ENCODE measurements at places on chromosomes 6 and 20. TPM values are rescaled to one million over a fixed set of nuclear protein-coding genes. Genes with fewer than 3 reads are reported as not detected.

- H3K4me1 ChIP-seq, result no peaks in the 10 kb centered on the region
- peak; percentile 17 for DNase-seq
- H3K27me3 ChIP-seq, result no peaks in the 10 kb centered on the region
- no peaks in the 10 kb centered on the region for H3K36me3 ChIP-seq
Measured at GRCh38 chr6:164243949-164244348, 829.4 kb downstream of the QKI start.

GRCh38 chr6:77880501-77880900 lies 227.7 kb downstream of the MEI4 start:
- no peak overlapping the region for H3K27ac ChIP-seq
- no peaks in the 10 kb centered on the region for H3K27me3 ChIP-seq
- H3K36me3 ChIP-seq, result no peaks in the 10 kb centered on the region
- H3K4me3 ChIP-seq, result no peak overlapping the region
- peak; percentile 1 for DNase-seq

GRCh38 chr6:149059557-149059956 lies 258.0 kb upstream of the TAB2 start:
- peaks cover 27% of the 10 kb centered on the region for H3K4me1 ChIP-seq
- H3K36me3 ChIP-seq, result no peaks in the 10 kb centered on the region
- no peak overlapping the region for H3K4me3 ChIP-seq
- no peak for DNase-seq
- no peaks in the 10 kb centered on the region for H3K27me3 ChIP-seq

GRCh38 chr6:83824388-83824801 lies 28.8 kb upstream of the RIPPLY2 start:
- H3K27ac ChIP-seq, result no peak overlapping the region
- peaks cover 12% of the 10 kb centered on the region for H3K4me1 ChIP-seq
- DNase-seq, result peak; percentile 56
- H3K4me3 ChIP-seq, result no peak overlapping the region
- no peaks in the 10 kb centered on the region for H3K27me3 ChIP-seq

DNA sequence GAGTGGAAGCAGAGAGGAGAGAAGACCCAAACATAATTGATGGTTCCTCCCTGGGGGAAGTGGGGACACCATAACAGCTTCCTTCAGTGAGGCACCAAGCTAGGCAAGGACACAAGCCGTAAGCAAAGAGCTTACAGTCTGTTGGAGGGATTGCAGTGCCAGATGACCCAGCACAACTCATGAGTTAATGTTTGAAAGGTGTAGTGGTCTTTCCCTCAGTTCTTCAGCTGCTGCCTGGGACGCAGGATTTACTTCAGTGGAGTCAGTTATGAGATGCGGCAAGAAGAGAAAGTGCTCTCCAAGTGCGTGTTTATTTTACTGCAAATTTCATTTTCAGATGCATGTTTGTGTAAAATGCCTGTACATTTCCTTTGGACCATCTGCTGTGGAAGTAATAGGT lies 38.7 kb upstream of the SLC17A4 start:
- no peak overlapping the region for H3K27ac ChIP-seq
- no peaks in the 10 kb centered on the region for H3K36me3 ChIP-seq
- H3K4me1 ChIP-seq, result no peaks in the 10 kb centered on the region

- peak; percentile 52 for DNase-seq
- no peaks in the 10 kb centered on the region for H3K36me3 ChIP-seq
- H3K27me3 ChIP-seq, result no peaks in the 10 kb centered on the region
- H3K4me1 ChIP-seq, result no peaks in the 10 kb centered on the region
- H3K27ac ChIP-seq, result no peak overlapping the region
- H3K4me3 ChIP-seq, result no peak overlapping the region
Measured at GRCh38 chr6:96450082-96450769, 71.4 kb upstream of the UFL1 start.

PSORS1C2 gene
- total RNA-seq, result not detected

HNF4A gene
- not detected for total RNA-seq

- H3K27ac ChIP-seq, result 0 out of 2 replicates have a peak overlapping the region, but pooled peaks have one; percentile 6
- no peaks in the 10 kb centered on the region for H3K36me3 ChIP-seq
- peaks cover 56% of the 10 kb centered on the region for H3K4me1 ChIP-seq
- H3K4me3 ChIP-seq, result no peak overlapping the region
- peak; percentile 71 for DNase-seq
Measured at GRCh38 chr20:6714279-6714711, 53.2 kb upstream of the BMP2 start.

SLC22A16 gene
- total RNA-seq, result not detected

GRCh38 chr6:106556368-106556960 lies 72.8 kb downstream of the RTN4IP1 start:
- H3K4me3 ChIP-seq, result no peak overlapping the region
- H3K27ac ChIP-seq, result no peak overlapping the region
- H3K36me3 ChIP-seq, result peaks cover 11% of the 10 kb centered on the region
- H3K4me1 ChIP-seq, result peaks cover 9% of the 10 kb centered on the region
- no peaks in the 10 kb centered on the region for H3K27me3 ChIP-seq

DNA sequence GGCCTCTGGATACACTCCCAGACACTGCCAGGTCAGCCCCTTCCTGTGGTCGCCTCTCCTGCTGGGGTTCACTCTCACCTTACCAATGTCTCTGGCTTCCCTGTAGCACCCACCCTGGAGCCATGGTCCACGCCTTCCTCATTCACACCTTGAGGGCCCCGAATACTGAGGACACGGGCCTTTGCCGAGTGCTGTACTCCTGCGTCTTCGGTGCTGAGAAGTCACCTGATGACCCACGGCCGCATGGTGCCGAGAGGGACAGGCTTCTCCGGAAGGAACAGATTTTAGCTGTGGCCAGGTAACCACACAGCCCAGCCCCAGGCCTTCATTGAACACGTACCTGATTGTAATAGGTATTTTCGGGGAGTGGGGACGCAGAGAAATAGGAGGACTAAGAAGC lies 1.6 kb downstream of the AP5S1 start:
- no peaks in the 10 kb centered on the region for H3K27me3 ChIP-seq
- H3K4me3 ChIP-seq, result peak overlapping the region; percentile 85
- DNase-seq, result no peak

- no peak overlapping the region for H3K4me3 ChIP-seq
- peak; percentile 51 for DNase-seq
- H3K36me3 ChIP-seq, result no peaks in the 10 kb centered on the region
- H3K4me1 ChIP-seq, result no peaks in the 10 kb centered on the region
- peaks cover 84% of the 10 kb centered on the region for H3K27me3 ChIP-seq
- no peak overlapping the region for H3K27ac ChIP-seq
Measured at GRCh38 chr20:59207742-59208357, 44.2 kb downstream of the ZNF831 start.

SCUBE3 gene
- total RNA-seq, result 2.4 TPM

DNA sequence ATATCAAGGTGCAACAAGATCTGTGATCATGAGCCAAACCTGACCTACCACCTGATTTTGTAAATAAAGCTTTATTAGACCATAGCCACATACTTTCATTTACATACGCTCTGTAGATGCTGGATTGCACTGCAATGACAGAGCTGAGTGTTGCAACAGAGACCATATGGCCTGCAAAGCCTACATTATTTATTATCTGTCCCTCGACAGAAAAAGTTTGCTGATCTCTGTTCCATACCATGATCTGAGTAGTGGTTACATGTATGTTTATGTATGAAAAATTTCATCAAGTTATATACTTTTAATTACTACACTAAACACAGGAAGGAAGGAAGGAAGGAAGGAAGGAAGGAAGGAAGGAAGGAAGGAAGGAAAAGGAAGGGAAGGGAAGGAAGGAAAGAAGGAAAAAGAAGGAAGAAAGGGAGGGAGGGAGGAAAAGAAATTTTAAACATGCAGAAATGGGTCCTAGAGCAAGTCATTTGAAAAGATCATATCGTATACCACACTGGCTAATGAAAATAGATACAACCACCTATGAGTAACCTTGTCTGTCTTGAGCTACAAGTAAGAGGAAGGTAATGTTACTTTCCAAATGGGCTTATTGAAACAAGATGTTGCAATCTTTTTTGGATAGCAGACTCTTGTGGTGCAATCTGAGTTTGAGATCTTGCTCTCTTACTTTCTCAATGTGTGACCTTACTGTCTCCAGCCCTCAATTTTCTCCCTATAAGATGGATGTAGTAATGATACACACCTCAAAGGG lies 441.0 kb downstream of the KIF16B start:
- no peak overlapping the region for H3K4me3 ChIP-seq
- H3K27me3 ChIP-seq, result no peaks in the 10 kb centered on the region
- H3K27ac ChIP-seq, result no peak overlapping the region
- H3K36me3 ChIP-seq, result no peaks in the 10 kb centered on the region
- DNase-seq, result no peak

POU5F1 gene
- total RNA-seq, result not detected

GRCh38 chr6:110389689-110390382 lies 25.5 kb downstream of the DDO start:
- no peaks in the 10 kb centered on the region for H3K4me1 ChIP-seq
- no peaks in the 10 kb centered on the region for H3K36me3 ChIP-seq
- H3K27ac ChIP-seq, result no peak overlapping the region

CD93 gene
- total RNA-seq, result not detected

Data from PC-3 (cell line).